ENCODE measurements at places on chromosomes 2 and 18.

- DNase-seq: no peak
Measured at GRCh38 chr18:36636237-36636817, 192.5 kb downstream of the TPGS2 start.

GRCh38 chr18:515838-516237 is 15.3 kb upstream of the COLEC12 start:
- no peak for DNase-seq

DNA sequence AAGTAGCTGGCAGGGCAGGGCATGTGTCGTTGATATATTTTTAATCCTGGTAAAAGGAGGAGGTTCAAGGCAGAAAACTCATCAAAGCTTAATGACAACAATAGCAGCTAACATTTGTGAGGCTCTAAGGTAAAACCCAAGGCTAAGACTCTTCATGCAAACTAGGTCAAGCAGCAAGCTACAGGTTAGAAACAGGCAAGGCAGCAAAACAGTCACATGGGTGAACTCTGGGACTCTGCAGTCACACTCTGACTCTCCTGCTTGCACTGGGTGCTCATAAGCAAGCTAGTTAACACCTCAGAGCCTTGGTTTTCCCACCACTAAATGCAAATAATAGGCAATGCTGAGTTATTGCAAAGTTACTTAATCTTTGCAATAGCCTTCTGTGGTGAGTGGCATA is 7.9 kb downstream of the IL1RN start:
- no peak for DNase-seq

- DNase-seq: no peak
Measured at GRCh38 chr2:38438133-38438882, 61.2 kb upstream of the ATL2 start.

GRCh38 chr2:185787227-185788145 is 48.9 kb downstream of the FSIP2 start:
- DNase-seq: no peak

DNA sequence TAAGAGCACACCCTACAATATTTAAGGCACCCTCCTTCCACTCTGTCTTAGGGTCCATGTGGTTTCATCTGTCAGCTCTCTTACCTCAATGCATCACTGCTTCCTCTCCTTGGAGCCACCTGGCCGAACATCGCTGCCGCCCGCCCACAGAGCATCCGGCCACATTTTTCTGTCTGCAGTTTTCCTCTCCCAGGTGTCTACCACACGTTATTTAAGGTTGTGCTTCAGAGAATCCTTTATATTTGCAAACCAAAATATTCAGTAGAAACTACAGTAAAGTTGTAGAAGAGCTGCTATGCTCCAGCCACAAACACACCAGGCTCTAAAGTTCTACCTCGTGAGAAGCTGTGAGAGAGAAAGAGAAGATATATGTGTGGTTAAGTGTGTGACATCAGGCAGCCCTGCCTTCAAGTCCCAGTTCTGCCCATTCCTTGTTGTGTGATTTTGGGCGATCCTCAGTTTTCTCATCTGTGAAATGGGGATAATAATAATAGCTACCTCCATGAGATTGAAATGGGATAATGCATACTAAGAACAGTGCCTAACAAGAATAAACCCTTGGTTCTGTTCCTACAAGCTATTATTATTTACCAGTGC is 4.9 kb upstream of the STK17B start:
- peak; percentile 80 for DNase-seq

- DNase-seq: no peak
Measured at GRCh38 chr2:28082131-28082530, 191.6 kb downstream of the BABAM2 start.

- DNase-seq: peak; percentile 43
Measured at GRCh38 chr2:241354668-241355658, 1.1 kb upstream of the FARP2 start.

DNA sequence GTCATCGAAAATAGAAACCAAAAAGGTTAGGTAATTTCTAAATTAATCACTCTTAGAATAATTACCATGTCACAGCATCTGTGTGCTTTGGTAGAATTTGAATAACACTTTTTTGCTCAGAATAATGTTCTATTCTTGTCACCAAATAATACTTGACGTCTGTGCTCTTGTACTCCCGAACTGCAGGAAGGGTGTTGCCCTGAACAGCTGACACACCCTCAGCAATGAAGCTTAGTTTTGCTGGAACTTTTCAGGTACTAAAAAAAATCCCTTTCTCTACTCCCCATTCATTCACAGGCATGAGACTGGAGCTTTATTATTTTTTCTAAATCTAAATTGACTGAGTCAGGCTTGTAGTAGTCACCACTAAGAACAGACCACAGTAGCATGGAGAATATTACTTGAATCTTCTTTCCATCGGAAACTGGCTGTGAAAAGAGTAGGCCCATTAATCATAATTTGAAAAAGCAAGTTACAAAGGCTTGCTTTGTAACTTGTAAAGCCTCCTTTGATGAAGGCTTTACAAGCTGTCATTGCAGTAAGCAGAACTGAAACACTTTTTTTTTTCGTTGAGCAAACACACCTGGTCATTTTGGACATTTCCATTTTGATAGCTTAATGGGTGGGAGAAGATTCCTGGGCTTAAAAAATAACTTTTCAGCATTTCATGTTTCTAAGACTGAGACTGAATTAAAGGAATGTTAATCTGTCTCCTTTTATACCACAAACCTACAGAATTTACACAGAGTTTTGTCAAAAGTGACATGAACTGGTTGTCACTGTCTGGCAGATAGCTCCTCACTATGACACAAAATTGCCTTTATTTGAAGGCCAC is 70.3 kb upstream of the PELI1 start:
- peak; percentile 31 for DNase-seq

DNA sequence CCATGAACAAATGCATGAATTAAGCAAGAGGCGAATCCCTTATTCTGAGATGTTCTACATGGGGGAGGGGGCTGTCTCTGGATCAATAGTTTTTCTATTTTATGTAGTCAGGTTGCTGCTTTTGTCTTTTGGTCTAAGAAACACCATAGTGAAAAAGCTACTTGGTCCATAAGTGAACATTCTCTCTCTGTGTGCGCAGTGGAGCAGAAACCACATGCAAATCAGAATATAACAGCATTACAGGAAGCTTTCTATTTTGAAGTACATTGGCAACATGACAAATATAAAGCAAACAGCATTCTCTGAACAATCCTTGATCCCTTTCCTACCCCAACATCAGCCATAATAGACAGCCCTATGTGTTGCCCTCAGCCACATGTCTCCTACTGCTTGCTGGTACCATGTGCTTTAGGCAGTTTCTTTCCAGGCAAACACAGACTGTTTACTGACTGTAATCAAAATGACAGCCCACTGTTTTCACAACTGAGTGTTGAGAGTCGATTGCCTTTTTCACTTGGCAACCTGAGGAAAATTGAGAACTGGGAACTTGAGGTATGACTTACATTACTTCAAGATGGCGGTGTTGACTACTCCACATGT is 10.6 kb downstream of the SCN3A start:
- DNase-seq: no peak

DNA sequence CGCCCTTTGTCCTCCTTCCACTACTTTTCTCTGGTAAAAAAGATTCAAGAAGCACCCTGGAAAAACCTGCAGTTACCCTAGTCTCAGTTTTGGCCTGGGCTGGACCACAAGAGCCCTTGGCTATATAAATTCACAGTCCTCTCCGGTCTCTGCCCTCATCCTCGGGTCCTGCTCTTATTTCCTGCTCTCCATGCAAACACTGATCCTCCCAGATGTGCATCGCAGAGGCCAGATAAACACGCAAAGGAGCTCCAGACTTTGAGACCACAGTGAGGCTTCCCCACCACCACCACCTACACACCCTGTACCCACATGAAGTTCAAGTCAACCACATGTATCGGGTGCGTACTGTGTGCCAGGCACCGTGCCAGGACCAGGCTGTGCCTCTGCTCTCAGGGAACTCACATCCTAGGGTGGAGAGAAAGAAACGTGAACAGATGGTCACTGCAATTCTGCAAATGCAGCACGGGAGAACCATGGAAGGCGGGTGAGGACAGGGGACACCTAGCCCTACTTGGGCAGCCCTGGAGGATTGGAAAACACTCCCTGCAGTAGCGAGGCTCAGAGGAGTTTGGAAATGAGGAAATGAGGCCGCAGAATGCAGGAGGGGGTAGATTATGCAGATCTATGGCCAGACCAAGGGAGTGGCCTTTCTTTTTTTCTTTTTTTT is 7.4 kb downstream of the CTDSP1 start:
- peak; percentile 49 for DNase-seq

- DNase-seq: no peak
Measured at GRCh38 chr18:56902653-56903052, 244.2 kb upstream of the BOD1L2 start.

- DNase-seq: no peak
Measured at GRCh38 chr18:36993068-36993467, 164.1 kb downstream of the KIAA1328 start.

DNA sequence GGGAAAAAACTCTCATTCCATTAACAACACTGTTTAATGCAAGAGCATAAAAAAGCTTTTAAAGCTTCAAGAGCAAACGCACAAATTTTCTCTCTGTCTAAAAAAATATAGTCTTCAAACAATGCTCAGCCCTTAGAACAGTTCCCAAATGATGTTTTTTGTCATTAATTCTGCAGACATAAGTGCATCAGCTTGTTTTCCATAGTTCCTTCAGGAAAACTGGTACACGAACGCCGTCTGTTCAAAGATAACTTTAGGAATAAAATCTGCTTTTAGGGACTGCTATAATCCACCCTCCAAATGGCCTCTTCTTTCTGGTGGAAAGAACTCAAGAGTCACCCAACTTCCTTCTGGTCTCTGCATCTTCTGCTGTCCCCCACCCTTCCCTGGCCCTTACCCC is 98.2 kb upstream of the SLC66A3 start:
- DNase-seq: no peak

- DNase-seq: no peak
Measured at GRCh38 chr2:128444121-128444771, 125.6 kb upstream of the HS6ST1 start.

- DNase-seq: no peak
Measured at GRCh38 chr2:164538240-164538866, 82.9 kb downstream of the GRB14 start.

DNA sequence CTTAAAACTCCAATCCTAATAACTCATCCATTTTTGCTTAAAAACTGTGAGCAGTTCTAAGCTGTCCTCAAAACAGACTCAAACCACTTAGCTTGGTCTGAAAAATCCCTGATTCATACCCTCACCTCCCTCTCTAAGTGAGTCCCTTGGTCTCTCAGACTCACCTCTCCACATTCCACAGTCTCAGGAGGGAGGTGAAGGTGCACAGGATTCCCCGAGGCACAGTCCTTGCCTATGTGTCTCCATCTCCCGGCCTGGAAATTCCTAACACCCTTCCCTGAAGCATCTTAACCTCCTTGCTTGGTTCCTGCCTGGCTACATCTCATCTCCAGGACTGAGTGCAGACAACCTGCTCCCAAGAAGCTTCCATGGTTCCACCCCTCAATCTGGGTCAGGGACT is 45.0 kb downstream of the CYRIA start:
- no peak for DNase-seq

DNA sequence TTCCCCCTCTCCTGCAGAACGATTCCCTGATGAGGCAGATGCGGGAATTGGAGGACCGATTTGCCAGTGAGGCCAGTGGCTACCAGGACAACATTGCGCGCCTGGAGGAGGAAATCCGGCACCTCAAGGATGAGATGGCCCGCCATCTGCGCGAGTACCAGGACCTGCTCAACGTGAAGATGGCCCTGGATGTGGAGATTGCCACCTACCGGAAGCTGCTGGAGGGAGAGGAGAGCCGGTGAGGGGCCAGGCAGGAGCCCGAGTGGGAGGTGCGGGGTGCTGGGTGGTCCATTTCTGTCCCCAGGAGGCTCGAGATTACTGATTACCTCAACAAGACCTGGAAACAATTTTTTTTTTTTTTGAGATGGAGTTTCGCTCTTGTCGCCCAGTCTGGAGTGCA is 3.1 kb downstream of the DES start:
- no peak for DNase-seq

DNA sequence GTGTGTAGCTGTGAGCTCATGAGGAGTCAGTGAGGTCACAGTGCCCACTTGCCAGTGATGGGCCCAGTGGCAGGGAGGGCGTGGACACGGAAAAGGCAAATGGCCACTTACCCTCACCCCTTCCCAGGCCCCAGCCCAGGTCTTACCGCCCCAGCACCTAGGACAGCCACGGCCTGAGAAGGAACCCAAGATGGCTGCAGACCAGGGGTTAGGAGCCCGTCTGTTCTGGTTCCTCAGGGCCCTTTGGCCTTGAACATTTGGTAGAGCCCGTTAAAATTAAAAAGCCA is 74.1 kb downstream of the EMX1 start:
- no peak for DNase-seq

DNA sequence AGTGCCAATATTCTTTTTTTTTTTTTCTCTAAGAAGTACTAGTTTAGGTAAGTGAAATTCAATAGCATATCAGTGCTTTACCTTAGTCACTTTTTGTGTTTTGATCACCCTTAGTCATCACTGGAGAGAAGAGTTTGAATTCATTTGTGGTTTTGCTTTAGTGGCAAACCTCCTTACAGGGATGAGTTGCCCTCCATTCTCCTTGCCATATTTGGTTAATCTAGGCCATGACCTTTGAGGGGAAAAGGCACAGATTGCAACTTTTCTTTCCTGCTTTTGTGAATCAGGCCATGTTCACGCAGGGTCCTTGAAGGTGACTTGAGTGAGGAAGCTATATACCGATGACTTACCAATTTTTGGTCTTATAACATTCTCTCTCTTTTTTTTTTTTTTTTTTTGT is 34.4 kb downstream of the PLEKHA3 start:
- DNase-seq: no peak

DNA sequence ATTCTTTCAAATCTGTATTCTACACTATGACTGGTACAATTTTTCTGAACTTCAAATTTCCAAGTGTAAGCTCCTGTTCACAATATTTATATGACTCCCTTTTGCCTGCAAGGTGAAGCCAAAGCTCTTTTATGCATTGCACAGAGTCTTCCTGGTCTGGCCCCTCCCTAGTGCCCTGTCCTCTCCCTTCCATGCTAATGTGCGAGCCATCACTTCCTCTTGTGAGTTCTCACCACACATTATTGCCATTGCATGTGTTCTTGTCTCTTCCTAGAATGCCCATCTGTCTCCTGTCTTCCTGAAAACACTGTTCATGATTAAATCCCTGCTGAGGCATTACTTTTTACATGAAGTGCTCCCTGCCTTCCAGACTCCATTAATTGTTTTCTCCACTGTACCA is 169.9 kb downstream of the MC4R start:
- no peak for DNase-seq

GRCh38 chr2:98157557-98157956 is 70.6 kb downstream of the VWA3B start:
- DNase-seq: no peak

- no peak for DNase-seq
Measured at GRCh38 chr2:175462246-175462645, 280.7 kb upstream of the ATP5MC3 start.

Data from stimulated activated CD4-positive, alpha-beta T cell treated with anti-CD3 and anti-CD28 coated beads, TNF-alpha, amount 100 ng/mL, for 4 hours (primary cell).